NCI-H2171 (cell line): ENCODE measurements at places on chromosomes 2 and 18.
A peak's percentile ranks its signal among the peaks of the same experiment; 100 is the strongest.

GRCh38 chr2:236765478-236765877, 195.9 kb downstream of the ACKR3 start:
- DNase-seq, result no peak

DNA sequence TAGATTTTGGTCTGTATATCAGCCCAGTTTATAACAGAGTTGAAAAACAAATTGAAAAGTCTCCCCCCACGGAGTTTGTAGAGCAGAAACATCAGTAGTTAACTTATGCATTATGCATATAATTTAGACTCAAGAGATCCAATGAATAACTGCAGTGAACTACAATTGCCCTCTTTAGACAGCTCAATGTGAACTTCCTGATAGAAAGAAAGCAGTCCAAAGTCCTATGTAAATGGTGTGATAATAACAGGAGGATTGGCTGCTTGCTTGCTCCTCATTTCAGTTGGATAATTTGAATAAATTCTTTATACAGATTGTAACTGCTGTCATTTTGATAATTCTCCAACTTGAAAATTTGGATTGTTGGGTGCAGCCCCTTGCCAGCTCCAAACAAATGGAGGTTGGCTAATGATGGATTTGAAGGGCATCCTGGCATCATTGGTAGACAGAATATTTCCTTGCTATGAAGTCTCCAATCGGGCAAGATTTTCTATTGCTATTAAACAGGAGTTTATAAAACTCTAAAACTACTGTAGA, 297.1 kb downstream of the ASXL3 start:
- no peak for DNase-seq

DNA sequence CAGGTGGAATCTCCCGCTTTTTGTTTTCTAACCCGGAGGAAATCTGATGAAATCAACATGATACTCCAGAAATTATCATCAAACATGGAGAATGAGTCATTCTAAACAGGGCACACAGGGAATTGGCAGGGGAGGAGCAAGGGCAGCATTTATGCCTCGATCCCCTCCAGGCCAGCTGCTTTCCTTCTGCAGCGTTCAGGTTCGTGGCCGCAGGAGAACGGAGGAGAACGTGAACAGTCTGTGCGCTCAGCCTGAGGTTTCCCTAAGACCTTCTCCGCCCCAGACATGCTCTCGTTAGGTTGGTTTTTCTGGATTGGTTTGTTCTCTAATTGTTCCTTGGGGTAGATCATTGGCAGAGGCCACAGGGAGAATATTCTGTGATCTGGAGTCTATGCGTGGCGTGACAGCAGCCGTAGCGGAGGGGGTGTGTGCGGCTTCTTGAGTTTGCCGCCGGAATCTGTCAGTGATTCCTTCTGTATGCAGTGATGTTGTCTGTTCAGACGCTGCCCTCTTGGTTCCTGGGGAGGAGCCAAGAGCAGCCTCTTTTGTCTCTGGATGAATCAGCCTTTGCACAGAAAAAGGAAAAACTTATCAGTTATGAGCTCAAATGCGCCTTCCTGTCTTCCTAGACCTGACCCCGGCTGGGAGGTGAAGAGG, 75.9 kb downstream of the SH3BP4 start:
- DNase-seq, result peak; percentile 18

DNA sequence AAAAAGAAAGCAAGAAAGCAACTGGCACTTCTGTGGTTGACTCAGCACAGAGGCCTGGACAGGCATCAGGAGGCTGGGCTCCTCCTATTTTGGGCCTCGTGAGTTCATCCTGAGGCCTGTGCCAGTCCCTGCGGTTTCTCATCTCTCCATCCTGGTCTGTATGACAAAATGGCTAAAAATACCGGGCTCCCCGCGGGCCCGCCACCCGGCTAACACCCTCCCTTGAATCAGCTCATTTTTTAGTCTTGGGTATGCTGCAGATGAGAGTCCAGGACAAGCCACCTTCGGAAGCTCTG, 62.3 kb upstream of the YWHAQ start:
- no peak for DNase-seq

DNA sequence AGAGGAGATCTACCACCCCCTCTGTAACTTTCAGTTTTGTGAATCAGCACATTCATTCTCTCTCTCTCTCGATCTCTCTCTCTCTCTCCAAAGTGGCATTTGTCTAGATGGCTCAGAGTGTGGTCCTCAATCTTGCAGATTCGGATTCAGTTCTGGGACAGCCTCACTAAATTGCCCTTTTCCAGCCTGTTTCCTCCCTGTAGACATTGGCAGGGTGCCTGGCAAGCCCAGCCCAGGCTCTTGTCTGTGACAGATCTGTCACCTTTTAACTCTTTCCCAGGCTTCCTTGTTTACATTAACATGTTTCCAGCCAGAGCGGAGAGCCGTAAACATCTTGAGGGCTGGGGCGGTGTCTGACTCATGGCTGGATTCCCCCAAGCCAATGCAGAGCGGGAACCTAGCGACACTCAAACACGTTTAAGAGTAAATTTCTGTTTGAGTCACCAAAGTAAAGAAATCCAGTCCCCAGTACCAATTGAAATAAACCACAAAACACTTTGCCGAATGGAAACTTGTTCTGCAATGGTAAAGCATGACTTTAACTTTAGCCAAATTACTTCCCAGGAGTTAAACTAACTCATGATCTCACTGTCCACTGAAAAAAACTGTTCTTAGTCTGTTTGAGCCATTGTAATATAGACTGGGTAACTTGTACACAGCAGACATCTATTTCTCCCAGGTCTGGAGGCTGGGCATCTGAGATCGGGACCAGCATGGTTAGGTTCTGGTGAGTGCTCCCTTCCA, 6.6 kb upstream of the CYP27C1 start:
- DNase-seq, result peak; percentile 20

GRCh38 chr2:137192366-137193310, 427.3 kb downstream of the THSD7B start:
- DNase-seq, result no peak

GRCh38 chr2:230439590-230439989, 23.6 kb downstream of the SP100 start:
- no peak for DNase-seq

DNA sequence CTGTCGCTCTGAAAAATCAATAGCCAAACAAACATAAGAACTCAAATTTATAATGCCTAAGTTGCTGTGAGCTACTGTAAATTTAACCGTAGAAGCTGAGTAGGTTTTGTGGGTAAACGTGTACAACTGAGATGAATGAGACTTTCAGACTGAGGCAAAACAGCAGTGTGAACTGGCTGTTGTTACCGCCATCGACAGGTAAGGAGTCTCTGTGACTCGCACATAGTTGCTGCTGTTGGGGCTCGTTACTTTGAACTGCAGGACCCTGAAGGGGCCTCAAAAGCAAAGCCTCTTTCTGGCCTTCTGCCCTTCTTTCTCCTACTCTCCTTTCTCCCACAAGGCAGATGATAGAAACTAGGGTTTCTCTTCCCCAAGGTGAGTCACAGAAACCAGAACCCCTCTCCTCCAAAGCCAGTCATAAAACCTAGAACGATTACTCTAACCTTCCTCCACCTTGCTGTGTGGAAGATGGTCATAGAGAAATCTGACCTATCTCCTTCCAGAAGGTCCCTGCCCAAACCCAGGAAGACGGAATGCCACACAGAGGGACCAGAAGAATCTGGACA, 101.2 kb downstream of the DLGAP1 start:
- no peak for DNase-seq

GRCh38 chr18:79258447-79258846, 137.3 kb upstream of the NFATC1 start:
- no peak for DNase-seq

DNA sequence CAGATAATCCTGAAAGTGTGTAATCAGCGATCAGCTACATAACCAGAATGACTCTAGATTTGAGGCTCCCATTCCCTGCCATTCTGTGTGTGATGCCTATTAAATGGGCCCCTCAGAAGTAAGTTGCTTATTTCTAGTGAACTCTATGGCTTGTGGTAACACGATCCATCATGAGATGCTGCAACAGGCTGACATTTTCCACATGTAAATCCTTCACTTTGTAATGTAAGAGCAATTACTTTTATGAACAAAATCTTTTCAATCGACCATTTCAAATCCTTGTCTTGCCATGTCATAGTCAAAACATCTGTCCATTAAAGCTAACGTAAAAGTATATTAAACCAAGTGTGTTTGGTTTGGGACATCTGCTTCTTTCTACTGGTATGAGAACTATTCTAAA, 175.9 kb upstream of the ETAA1 start:
- DNase-seq, result no peak

DNA sequence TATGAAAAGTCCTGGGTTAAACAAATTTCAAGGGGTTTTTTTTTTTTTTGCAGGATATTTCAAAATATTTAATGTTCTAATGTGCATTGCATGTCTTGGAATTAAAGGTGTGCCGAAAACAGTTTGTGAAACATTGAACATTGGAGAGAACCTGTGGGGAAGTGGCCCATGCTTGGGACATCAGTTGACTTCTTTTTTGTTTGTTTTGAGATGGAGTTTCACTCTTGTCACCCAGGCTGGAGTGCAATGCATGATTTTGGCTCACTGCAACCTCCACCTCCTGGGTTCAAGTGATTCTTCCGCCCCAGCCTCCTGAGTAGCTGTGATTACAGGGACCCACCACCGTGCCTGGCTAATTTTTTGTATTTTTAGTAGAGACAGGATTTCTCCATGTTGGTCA, 71.0 kb upstream of the RAPH1 start:
- DNase-seq, result no peak

GRCh38 chr2:109369671-109370191, 240.7 kb downstream of the SH3RF3 start:
- DNase-seq, result no peak

DNA sequence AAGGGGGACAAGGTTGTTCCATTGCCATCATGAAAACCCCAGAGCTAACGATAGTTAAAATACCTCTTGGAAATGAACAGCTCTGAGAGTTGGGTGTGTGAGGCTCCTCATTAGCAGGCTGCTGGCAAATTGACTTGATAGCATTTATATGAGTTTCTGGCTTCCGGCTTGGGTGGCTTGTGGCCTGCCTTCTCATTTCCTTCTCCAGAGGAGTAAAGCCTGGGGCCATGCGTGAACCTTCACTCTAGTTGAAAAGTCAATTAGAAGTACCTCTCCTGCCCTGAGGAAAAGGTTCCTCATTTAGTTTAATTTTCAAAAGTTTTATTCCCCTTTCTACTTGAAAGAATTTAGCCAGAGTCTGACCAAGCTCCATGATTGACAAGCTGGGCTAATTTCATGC, 67.1 kb downstream of the MGAT5 start:
- DNase-seq, result no peak

GRCh38 chr2:62894966-62895631, 155.5 kb upstream of the OTX1 start:
- no peak for DNase-seq

DNA sequence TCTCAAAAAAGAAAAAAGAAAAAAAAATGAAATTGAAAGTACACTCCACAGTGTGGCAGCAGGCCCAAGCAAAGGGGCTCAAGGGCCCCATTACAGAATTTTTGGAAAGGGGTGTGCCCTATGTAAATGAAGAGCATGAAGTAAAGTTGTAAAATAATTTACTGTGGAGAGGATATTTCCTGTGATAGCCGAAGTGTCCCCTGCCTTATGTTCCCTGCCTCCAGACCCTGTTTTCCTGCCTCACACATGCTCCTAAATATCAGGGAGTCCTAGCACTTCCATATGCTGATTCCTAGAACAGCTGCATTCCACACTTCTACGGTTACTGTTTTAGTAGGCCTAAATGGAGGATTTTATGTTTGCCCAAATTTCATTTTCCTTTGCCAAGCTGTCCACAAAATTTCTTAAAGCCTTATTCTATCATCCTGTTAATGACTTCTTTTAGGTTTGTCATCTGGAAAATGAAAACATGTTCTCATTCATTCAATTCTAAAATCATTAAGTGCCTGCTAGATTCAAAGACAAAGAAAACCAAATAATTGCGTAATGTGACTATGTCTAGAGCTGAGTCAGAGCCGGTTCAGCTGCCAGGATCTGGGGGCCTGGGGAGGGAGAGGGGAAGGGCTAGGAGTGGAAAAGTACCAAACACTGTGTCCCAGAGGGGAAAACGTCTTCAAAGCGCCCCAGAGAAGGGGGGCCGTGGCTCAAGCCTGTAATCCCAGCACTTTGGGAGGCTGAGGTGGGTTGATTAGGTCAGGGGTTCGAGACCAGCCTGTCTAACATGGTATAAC, 25.9 kb upstream of the IMPA2 start:
- DNase-seq, result peak; percentile 12

DNA sequence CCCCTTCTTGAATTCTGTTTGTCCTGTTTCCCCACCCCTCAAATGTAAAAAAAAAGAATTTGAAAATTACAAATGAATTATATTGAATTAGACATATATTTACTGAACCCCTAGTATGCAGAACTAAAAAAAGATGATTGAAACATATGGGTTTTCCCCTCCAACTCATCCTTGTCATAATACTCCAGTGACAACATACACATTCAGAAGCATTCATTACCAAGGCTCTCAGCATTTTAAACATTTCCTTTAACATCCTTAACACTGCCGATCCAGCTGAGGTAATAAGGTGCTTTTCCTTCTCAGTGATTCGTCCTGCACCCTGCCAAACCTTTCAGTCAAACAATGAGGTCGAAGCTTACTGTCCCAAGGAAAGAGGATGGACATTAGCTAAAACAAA, 53.1 kb upstream of the DTNB start:
- DNase-seq, result no peak

DNA sequence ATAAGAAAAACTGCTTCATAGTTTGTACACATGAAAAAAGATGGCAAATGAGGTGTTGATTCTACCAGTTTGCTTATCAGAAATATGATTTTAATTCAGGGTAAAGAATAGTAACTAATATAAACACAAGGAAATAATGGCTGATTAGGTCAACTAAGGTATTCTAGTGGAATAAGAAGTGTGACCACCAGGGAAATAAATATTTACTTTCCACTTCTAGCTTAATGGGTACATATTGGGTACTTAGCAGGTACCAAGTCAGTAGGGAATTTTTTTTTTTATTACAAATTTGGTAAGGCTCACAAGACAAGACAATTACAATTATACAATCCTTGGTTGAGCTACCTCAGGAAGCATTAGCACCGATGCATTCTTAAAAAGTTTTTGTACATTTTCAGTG, 135.7 kb downstream of the PLEKHA3 start:
- DNase-seq, result no peak

DNA sequence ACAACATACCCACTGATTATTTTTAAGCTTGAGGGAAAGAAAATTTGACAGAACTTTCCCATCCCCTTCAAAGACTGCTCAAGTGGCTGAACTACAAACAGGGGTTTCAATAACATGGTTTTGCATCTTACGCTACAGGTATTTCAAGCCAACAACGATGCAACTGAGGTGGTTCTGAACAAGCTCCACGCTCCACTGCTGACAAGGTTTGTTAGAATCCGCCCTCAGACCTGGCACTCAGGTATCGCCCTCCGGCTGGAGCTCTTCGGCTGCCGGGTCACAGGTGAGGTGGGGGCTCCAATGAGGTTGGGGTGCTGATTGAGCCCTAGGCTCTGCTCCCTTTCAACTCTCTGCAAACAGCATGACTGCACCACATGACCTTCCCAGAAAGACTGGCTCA, 58.1 kb downstream of the NRP2 start:
- no peak for DNase-seq

DNA sequence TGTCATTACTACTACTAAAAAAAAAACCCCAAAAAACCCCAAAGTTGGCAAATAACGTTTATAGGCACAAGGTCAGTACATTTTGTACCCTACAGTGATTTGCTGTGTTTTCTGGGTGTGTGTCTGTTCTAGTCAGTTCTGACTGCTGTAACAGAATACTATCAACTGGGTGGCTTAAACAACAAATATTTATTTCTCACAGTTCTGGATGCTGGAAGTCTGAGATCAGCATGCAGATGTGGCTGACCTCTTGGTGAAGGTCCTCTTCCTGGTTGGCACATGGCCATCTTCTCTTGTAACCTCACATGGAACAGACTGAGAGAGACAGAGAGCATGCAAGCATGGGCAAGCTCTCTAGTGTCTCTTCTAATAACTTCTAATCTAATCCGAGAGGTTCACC, 103.1 kb downstream of the CERS6 start:
- no peak for DNase-seq

- no peak for DNase-seq
These were observed 10.3 kb downstream of the EDAR start for GRCh38 chr2:108978709-108979111.
